Right lobe of liver (tissue), 6 donors: ENCODE measurements at places on chromosomes 4 and X. TPM values are rescaled to one million over a fixed set of nuclear protein-coding genes. Genes with fewer than 3 reads are reported as not detected.

- DNase-seq = no peak
These were observed 125.0 kb upstream of the TBL1X start for GRCh38 chrX:9339603-9340491.

DNA sequence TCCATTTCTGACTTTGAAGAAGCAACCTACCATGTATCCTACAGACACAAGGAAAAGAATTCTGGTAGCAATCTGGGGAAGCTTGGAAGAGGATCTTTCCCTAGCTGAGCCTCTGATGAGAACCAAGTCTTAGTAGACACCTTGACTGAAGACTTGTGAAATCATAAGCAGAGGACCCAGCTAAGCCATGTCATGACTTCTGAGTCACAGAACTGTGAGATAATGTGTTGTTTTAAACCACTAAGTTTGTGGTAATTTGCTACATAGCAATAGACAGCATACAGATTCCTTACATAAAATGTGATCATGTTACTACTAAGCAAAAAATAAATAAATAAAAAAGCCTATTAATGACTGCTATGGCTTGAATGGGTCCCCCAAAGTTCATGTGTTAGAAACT is 71.3 kb upstream of the ANKRD50 start:
- DNase-seq = no peak

DNA sequence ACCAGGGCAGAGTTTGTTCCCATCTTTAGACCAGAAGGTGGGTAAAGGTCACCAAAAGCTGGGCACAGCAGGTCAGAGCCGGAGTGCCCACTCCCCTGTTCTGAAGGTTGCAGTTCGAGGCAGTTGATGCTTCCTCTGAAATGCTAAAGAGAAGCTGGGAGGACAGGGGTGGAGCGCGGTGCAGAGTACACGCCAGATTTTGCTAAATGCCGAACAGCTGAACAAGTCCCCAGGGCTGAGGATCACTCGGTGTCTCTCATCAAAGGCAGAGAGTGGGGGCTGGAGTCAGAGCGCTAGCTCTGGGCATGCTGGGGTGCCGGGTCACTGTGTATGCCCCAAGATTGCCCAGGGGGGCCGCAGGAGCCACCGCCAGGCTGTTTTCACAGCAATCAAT is 197.0 kb downstream of the BCOR start:
- DNase-seq = no peak

DNA sequence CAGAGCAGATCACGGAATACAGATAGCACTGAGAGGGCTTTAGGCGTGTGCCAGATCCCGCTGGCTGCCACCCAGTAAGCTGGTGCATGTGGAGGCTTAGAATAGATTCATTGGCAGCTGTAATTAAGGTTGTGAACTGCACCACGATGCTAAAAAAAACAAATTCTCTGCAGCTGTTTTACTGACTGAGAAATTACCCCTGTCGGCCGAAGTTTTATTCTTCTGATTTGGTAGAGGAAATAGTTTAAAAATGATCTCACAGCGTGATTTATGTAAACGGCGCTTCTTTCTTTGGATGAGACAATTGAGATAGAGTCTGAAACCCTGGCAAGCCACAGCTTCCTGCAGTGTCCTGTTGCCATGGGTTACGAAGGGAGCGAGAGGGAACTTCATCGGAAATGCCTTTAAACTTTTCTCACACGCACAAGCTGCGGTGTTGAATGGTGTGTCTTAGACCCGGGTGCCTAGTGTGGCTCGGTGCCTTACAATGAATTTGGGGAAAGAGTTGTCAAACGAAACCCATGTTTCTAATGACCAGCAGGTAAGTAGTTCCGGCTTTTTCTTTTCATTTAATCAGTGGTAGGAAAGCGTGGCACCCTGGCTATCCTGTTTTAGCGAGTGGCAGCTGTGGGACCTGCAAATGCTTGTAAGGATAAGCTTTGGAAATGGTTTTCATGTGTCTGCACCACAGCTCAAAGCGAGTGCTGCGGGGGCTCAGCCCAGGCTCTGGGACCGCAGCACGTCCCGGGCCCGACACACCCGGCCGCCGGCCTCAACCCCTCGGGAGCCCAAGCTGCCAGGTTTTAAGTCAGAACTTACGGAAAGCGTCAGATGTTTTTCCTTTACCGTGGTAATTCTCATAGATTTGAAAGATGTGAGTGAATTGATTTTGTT is 71.7 kb upstream of the HGFAC start:
- DNase-seq = peak; percentile 74

DNA sequence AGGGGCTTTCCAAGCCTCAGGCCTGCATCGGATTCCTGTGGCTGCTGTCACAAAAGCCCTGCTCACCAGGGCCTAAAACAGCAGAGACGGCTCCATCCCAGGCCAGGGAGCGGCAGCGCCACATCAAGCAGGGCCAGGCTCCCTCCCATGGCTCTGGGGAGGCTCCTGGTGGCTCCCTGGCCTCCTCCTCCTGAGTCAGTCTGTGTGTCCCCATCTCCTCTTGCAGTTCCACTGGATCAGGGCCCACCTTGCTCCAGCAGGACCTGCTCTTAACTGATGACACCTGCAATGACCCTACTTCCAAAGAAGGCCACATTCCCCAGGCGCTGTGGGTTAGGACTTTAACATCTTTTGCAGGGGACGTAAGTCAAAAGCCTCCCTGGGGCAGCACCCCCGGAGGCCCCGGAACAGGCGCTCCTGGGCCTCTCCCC is 51.9 kb downstream of the CPZ start:
- DNase-seq = no peak

GRCh38 chrX:10620121-10620699 is at the start of gene MID1:
Gene MID1, minus strand, starts transcription at chrX:10620585. Its CDS starts 53,038 bp downstream, at chrX:10567547.
- peak; percentile 75 for DNase-seq

GRCh38 chr4:176726803-176727202 is 65.9 kb downstream of the VEGFC start:
- DNase-seq = no peak

- no peak for DNase-seq
These were observed 174.2 kb downstream of the MID1IP1 start for GRCh38 chrX:38975368-38975942.

- DNase-seq = no peak
These were observed 43.1 kb upstream of the LSM6 start for GRCh38 chr4:146132445-146132844.

- DNase-seq = no peak
These were observed 22.0 kb upstream of the RNF4 start for GRCh38 chr4:2446656-2447564.

The GLRB gene
- total RNA-seq = 0.49 TPM

The SPIN2A gene
- 0.46 TPM for total RNA-seq
